ENCODE measurements at places on chromosomes 2 and 18.
A peak's percentile ranks its signal among the peaks of the same experiment; 100 is the strongest.

DNA sequence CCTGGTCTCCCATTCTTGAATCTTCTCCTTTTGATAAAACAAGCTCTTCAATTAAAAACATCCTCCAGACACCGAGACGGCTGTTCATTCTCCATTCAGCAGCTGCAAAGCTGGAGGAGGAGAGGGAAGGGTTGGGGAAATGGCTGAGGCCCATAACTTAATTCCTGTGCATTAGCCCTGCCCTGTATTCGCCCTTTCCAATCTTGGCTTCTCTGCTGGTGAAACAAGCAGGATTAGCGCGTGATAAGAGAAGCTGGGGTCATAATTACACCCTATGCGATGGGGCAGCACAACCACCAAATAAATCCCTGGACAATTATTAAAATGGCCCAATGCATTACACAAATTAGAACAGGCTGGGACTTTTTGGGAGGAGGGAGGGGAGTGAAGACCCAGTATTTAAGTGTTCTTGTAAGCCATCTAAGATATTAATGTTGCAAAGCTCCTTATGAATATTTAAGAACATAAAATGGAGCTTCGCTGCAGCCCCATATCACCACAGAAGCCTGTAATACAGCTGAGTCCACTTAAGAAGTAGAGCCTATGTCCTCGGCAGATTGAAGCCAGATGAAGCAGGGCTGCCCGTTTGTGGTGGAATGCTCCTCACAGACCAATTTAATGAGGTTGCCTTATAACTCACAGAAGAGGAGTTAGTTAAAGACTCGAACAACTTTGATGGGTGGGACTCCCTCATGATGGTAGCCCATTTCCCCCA is 176.6 kb upstream of the SKOR2 start:
- DNase-seq = no peak

- DNase-seq = no peak
Measured at GRCh38 chr2:233468047-233468740, 98.4 kb downstream of the USP40 start.

- DNase-seq = no peak
Measured at GRCh38 chr2:27754831-27755230, 16.7 kb upstream of the MRPL33 start.

DNA sequence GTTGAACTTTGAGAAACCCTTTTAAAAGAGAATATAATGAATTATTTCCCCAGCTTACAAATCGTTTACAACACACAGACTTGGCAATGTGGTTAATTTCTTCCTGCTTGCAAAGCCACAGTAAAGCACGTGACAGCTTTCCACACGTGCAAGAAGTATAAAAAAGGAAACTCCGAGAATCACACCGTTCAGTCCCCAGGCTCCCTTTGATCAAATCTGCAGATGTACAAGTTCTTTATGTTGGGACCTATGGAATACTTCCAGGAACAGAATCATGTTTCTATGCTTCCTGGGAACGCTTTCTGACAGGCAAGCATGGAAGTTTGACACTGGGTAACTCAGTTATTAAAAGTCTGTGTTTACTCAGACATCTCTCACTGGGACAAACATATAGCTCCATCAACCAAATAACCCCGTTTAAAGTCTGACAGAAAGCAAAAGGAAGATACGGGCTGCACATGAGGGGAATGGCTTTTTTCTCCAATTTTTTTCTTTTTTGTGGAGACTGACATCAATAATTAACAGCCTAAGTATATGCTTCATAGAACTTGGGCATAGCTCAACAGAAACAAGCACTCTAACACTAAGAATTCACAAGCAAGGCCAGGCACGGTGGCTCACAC is 134.8 kb downstream of the EIPR1 start:
- no peak for DNase-seq

- DNase-seq = no peak
Measured at GRCh38 chr2:206245265-206245672, 29.2 kb upstream of the ZDBF2 start.

DNA sequence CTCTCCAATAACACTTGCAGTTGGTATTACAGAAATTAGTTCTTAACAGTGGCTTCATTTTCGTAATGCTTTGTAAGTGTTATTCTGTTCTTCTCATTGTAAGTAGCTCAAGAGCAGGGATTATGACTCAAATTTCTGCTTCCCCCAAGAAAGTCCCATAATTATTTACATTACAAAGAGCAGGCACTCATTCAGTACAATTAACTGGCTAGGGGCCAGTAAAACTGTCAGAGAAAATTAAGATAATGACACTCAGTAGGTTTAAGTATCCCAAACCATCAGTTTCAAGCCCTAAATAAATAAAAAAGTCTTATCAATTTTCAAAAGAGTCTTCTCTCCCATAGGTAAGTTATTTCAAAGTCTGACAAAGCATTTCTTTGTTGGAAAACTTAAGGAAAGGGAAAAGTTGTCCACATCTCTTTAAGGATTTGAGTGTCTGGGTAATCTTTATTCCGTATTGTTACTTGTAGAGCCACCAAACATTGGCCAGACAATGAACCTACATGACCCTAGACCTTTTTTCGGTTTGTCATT is 137.1 kb downstream of the ARHGAP28 start:
- DNase-seq = no peak

DNA sequence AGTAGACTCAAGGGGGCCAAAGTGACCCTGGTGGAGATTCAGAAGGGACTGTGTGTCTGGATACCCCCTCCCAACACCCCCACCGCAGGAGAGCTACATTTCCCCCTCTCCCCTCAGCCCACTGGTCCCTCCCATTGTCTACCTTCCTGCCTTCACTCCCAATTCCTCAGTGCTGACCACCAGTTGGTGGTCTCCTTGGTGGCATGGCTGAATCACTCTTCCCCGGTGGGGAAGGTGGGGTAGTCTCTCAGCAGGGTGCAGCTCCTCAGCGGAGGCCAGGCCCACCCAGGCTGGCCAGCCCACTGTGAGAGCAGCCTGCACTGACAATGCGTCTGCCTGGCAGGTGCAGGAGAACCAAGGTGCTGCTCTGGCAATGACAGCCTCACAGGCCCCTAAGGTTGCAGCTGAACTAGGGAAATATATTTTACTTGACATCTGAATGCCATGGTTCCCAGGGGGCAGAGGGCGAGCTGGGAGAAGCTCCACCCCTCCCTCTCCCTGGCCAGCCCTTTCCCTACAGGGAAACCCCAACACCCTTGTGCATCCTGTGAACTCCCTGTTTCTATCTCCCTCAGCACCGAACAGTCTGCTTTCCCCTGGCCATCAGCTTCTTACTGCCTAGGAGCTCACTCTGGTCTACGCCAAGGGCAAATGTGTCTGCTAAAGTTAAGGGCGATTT is 62.6 kb upstream of the PAX8 start:
- DNase-seq = no peak

- no peak for DNase-seq
Measured at GRCh38 chr2:64860276-64860885, 128.8 kb upstream of the SLC1A4 start.

DNA sequence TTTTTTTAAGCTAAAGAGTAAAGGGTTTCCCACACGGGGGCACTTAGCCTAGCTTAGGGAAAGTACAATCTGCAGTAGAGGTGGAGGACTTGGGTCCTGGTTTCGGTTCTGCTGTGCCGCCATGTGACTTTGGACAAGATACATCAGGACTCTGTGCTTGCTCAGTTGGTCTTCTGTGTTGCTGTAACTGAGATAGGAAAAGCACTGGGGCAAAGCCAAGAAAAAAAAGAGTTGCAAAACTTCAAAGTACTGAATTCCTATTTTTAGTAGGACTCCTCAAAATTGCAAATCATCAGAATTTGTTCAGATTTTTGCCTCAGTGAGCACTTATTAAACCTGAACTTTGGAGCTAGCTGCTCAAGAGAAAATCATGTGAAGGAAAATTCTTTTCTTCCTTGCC is 96.3 kb upstream of the STON1 start:
- DNase-seq = no peak

- no peak for DNase-seq
Measured at GRCh38 chr2:61512768-61513398, 25.3 kb downstream of the XPO1 start.

DNA sequence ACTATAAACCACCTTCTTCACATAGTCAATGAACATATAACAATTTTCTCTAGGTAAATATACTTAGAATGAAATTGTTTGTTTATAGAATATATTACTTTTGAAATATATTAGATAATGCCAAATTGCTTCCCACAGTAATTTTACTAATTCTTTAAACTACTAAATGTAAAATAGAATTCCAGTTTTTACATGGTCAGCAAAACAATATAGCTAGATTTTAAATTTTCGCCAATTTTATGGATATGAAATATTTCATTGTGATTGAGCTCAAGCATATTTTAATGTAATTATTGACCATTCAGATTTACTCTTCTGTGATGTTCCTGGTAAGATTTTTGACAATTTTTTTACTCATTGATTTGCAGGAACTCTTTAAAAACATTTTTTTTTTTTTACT is 444.6 kb downstream of the PARD3B start:
- DNase-seq = no peak

DNA sequence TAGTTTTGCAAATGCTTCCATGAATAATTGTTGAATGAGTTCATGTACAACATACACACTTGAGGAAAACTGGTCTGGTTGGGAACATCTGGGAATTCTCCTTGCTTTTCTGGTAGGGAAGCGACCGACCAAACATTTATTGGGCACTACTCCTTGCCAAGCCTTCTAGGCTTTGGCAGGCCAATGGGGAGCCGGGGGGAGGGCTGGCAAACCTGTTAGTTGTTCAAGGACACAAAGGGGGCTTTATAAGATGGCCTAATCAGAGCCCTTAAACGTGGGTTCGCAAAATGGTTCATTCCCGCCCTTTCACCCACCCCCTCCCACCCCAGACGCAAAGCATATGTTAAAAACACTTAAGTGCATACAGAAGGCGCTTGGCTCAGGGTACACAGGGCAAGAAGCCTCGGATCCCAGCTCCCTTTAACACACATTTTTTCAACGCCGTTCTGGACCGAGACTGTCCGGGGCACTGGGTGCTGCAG is 844 bp upstream of the VSNL1 start:
- DNase-seq = no peak

DNA sequence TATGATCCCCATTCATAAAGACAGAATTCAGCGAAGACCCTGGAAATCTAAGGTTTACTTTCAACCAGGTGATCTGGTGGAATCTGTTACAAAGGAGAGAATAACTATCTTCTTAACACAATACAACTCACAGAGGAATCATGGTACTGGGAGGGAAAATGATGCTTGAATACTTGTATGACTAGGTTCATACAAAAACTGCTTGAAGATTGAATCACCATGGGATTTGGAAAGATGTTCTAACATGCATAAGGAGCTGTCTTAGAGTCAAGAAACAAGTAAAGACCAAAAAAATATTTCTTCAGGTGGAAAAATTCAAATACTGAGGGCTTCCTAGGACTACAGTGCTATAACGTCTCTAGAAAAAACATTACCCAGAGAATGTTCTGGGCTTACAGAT is 32.2 kb downstream of the COL5A2 start:
- no peak for DNase-seq

DNA sequence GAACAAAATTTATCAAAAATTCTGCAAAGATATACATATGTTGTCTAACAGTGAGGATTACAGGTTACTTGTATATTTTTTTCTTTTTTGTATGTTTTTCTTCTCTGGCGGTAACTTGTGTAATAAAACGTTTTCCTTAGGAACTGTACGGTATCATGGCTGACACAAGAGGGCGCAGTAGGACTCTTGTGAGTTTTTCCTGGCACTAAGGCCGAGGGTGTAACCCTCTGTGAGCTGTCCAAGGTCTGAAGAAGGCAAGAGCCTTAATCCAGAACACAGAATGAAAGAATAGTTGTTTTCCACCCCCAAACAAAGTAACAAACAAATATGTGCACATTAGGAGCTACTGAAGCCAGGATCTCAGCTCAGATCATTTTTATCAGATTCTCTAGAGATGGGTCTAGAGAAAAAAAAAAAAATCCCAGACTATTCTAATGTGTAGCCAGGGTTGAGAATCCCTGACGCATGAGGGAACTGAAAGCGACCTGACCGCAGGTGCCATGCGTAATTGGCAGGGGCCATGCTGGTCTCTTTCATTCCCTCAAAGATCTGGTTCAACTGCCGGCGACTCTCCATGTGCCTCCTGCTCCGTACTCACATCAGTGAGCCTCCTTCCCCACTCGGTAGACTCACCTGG is 27.0 kb downstream of the TMEM200C start:
- peak; percentile 49 for DNase-seq

DNA sequence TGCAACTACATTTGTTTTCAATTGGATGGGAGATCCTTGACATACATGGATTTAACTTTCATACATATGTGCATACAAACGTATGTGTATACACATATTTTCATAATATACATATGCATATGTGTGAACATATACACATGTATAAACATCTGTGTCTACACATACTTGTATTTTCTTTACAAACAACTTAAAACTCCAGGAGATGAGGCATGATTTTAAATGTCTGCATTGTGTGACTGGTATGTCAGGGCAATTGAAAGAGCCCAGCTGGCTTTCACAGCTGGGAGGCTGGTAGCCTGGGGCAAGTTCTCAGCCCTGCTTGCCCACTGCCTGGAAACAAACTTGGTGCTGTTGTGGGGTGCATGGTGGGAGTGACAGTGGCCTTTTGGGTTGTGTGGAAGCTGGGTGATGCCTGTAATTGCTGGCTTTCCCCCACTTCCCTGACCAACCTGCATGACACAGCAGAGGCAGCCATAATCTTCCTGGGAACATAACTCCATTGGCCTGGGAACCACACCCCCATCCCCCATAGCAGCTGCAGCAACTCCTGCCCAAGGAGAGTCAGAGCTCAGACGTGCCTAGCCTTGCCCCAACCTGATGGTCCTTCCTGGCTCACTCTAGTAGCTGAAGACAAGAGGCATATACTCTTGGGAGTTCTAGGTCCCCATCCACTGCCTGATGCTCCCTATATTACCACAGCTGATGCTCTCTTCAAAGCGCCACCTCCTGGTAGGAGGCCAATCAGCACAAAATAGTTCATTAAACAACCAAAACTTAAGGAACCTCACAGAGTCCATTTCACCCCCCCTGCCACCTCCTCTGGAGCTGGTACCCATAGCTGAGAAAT is 158.3 kb downstream of the CERS6 start:
- DNase-seq = no peak

- no peak for DNase-seq
Measured at GRCh38 chr2:41965173-41965908, 82.5 kb upstream of the PKDCC start.

GRCh38 chr2:14451312-14451711 is 181.2 kb upstream of the LRATD1 start:
- DNase-seq = no peak

GRCh38 chr2:203656522-203657287 is 49.7 kb upstream of the CD28 start:
- DNase-seq = no peak
